ENCODE measurements at places on chromosomes 7 and 10. TPM values are rescaled to one million over a fixed set of nuclear protein-coding genes. Genes with fewer than 3 reads are reported as not detected.
A peak's percentile ranks its signal among the peaks of the same experiment; 100 is the strongest.

- DNase-seq = no peak
Observed at GRCh38 chr10:90304533-90304932, 553.3 kb downstream of the HTR7 start.

DNA sequence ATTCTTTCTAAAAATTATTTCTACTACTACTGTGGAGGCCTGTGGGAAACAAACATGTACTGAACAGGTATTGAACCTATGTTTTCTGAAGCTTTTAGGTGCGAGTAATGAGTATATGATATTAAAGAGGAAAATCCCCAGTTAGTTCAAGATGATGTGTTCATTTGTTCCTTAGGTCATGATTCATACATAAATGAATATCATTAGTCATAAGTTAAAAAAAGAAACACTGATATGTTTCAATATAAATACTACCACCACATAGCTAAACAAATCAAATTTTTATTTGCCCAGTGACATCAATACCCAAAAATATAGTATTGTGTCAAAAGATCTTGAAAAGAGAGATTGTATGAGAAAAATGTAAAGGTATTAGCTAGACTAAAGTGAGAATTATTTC, 210.7 kb upstream of the GNAI1 start:
- no peak for DNase-seq

SSBP1 gene
- 204 TPM for total RNA-seq

DNA sequence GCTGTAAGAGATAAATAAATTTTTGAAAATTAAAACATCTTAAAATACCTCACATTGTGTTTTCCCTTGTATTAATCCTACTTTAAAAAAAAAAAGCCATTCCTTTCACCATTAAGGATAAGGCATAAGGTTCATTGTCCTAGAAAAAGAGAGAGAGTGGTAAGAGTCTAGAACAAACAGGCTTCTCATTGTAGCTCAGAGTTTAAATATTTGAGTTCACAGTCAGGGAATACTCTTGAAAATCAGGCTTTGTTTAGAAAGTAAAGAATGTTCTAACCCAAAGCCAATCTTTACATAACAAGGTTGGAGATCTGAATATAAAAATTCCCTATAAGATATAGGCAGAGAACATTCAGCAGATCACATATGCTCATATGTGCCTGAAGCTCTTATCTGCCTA, 40.2 kb upstream of the TES start:
- DNase-seq = no peak

RPEL1 gene
- total RNA-seq = not detected

DNA sequence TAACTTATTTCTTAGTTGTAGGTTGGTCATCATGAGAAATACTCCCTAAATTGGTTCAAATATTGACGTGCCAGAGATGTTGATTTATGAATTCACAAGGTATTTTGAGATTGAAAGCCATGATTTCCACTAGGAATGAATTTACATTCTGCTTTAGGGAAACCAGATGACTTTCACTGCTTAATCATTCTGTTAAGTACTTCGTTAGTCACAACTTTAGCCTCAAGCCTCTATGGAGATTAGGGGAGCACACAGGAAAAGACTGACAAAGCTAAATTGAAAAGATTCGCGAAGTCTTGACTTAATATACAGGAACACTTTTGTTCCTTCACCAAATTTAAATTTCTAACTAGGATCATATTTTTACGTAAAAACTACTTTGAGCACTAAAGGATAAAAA, 250.4 kb upstream of the CACNA2D1 start:
- no peak for DNase-seq

DNA sequence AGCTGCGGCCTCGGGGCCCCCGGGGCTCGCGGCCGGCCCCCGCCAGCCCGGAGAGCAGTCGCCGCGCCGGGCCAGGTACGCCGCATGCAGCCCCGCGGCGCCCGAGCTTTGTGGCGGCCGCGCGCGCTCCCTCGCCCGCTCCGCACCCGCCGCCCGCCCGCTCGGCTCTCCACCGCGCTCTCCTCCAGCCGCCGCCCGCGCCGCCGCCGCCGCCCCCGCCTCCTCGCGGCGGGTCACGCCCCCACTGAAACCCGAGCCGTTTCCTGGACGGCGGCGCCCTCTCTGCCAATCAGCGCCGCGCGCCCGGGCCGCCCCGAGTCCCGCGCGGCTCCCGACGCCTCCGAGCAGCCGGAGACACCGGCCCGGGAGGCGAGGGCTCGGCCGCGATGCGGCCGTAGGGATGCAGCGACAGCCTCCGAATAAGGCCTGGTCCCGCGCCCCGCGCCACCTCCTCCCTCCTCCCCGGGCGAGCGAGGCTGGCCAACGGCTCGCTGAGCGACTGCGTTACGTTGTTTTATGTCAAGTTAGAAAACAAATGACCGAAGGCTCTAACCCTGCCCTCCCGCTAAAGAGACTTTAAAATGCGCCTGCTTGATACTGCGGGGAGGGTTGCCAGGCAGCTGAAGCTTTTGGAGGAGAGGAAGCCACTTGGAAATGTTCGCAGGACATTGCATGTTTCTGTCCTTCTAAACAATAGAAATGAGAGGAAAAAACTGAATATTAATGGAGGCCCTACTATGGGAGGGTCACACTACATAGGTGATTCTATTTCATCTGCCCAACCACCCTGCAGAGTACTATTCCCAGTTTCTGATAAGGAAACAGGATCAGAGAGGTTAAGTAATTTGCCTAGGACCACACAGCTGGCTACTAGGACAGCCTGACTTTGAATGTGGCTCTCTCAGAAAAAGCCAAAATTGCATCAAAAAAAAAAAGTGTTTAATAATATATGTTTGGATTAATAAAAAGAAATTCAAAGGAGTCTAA, at the start of gene FGFR2:
Gene FGFR2 (minus strand): TSS at position 182 of the 987 bp plus-strand sequence. CDS start 4,627 bp downstream, outside the sequence.
- DNase-seq = no peak

FXYD4 gene
- not detected for total RNA-seq

CLRN3 gene
- total RNA-seq = not detected

GRCh38 chr7:22565315-22565811, 65.4 kb upstream of the STEAP1B start:
- peak; percentile 65 for DNase-seq

- no peak for DNase-seq
Observed at GRCh38 chr10:32227802-32228201, 119.2 kb downstream of the EPC1 start.

DNA sequence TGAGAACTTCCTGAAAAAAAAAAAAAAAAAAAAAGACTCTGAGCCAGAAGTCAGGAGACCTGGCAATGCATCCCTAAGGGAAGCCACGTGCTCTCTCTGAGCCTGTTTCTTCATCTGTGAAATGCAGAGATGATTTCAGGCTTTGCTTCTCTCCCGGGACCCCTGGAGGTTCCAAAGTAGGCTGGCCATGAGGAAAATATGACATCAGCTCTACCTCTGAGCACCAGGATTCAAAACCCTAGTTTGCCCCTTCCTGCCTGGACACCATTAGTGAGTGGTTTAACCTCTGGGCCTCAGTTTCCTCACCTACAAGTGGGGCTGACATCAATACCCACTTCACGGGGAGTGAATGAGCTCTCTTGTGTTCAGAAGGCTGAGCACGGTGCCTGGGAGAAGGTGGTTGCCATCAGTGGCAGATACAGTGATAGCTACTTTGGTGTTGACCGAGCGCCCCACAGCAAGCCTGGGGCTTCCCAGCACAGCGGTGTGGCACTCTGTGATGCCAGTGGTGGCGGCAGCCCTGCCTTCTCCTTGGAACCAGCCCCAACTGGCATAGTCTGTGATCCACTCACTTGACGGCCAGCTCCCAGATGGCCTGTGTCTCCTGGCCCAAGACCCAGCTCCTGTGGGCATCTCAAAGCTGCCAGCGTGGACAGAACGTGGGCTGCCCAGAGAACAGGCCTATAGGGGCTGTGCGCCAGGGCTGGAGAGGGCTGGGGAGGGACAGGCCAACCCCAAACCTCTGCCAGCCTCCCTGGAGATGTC, 153.1 kb upstream of the UNC5B start:
- no peak for DNase-seq

DNA sequence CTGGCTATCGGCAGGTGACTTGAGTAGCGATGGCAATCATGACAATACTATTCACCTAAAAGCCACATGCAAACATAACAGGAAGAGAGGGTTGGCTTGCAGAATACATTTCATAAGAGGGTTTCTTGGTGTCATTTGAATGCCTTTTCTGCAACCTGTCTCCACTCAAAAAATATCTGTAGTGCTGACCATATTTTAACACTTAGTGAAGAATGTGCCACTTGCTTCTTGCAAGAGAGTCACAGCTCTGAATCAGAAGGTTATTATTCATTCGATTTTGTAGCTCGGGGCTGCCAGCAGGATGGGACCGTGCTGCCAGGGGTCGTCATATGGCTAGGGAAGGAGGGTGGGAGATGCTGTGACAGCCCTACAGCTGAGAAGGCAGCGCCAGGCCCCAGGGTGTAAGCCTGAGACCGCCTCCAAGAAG, 152.0 kb upstream of the PITRM1 start:
- DNase-seq = no peak

TMEM213 gene
- not detected for total RNA-seq

DNA sequence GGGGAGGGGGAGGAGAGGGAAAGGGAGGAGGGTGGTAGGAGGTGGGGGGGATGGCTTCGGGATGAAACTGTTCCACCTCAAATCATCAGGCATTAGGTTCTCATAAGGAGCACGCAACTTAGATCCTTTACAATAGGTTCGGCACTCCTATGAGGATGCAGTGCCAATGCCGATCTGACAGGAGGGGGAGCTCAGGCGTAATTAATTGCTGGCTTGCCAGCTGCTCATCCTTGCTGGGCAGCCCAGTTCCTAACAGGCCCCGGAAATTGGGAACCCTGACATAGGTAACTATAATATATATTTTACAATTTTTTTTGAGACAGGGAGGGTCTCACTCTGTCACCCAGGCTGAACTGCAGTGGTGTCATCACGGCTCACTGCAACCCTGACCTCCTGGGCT, 118.8 kb upstream of the SFMBT2 start:
- DNase-seq = no peak

DNA sequence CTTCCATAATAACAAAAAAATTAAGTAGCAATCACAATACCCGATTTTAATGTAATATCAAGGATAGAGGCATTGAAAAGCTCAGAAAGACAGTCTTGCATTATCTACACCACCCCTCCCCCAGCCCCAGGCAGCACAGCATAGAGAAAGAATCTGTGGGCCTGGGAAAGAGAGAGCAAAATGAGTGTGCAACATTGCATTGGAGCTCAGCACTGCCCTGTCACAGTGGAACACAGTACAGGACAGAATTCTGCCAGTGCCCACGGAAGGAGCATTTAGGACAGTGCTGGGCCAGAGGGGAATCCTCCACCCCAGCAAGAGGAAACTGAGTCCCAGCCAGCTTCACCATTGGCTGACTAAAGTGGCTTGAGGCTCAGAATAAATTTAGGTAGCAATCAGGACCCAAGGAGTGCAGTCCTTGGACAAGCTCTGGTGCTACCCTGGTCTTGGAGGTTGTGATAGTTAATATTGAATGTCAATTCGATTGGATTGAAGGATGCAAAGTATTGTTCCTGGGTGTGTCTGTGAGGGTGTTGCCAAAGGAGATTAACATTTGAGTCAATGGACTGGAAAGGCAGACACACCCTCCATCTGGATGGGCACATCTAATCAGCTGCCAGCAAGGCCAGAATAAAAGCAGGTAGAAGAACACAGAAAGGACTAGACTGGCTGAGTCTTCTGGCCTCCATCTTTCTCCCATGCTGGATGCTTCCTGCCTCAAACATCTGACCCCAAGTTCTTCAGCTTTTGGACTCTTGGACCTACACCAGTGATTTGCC, 234.4 kb downstream of the ANK3 start:
- DNase-seq = no peak

EPHB4 gene
- total RNA-seq = 138 TPM

DNA sequence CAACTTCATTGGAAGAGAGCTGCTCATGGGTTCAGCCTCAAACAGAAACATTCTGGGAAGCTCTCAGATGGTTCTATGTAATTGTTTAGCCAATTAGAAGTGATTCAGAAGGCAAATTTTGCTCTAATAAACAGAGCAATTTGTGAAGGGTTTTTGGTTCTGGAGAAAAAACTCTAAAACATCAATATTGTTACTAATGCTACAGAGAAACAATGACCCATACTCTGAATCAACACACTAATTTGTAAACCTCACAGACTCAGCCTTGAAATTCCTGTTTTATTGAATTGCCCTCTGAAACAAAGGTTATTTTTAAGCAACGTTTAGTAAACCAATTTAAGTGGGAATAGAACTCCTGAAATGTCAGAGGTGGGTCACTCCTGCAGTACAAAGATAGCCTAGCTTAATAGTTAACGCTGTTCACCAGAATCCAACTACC, 171.6 kb upstream of the SVIL start:
- DNase-seq = no peak

ZNF804B gene
- not detected for total RNA-seq

DNA sequence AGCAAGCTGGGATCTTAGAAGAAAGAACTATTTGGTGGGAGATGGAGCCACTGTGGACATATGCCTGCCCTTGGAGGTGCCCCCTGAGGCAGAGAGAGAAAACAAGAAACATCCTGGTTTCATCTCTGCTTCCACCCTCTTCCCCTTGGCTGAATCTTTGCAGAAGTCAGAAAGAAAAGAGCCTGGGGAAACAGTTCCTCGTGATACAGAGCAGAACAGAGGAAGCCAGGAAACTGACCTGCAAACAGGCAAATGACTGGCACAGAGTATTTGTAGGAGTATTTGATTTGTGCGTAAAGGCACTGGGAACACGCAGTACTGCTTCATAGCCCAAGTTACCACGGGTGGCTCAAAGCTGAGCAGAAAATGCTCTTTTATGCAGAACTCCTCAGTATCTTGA, 7.0 kb upstream of the KEL start:
- DNase-seq = no peak

DNA sequence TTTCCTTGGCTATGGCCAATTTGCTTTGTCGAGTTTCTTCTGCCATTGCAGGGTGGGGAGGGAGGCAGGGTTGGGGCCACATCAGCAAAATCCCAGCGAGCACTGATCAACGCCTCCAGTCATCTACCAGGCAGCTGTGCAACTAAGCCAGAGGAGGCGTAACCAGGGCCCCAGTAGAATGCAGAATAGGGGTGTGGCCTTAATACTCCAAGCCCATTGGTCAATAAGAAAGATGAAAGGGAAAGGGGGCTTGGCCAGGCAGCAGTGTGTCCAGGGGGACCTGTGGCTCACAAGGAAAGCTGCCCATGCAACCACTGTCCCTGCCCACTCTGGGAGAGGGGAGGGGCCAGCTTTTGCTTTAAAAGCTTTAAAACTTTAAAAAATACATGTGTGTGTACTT, 21.5 kb upstream of the GGCT start:
- DNase-seq = no peak

ANK3 gene
- total RNA-seq = 14.8 TPM

CPA2 gene
- not detected for total RNA-seq

GRCh38 chr10:63703740-63704345, 182.6 kb downstream of the REEP3 start:
- no peak for DNase-seq

TMEM229A gene
- total RNA-seq = not detected

IGF2BP3 gene
- 44.0 TPM for total RNA-seq

GRCh38 chr7:12731775-12732174, 44.3 kb downstream of the ARL4A start:
- no peak for DNase-seq

- DNase-seq = no peak
Observed at GRCh38 chr10:23742807-23743206, 303.9 kb downstream of the OTUD1 start.

GRCh38 chr7:42107484-42108240, 129.3 kb downstream of the GLI3 start:
- no peak for DNase-seq
